Vagina (tissue), 2 donors: ENCODE measurements at places on chromosomes 7 and 10. TPM values are rescaled to one million over a fixed set of nuclear protein-coding genes. Genes with fewer than 3 reads are reported as not detected.

DNA sequence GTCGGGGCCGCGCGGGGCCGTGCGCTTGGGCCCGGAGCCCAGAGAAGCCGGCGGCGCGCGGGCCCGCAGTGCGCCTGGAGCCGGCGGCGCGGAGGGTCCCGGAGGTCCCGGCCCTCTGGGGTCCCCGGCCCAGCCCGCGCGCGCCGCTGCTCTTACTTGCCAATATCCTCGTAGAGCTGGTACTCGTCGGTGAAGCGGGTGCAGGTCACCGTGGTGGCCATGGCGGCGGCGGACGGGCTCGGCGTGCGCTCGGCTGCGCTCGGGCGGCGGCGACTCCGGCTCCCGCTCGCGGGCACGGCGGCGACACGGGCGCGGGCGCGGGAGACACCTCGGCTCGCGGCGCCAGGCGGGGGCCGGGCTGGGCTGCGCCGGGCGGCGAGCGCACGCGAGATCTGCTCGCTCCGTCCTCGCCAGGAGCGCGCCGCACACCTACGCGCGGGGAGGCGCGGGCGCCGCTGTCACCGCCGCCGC, at the start of gene CAMK2B:
Gene CAMK2B (minus strand): TSS at position 394 of the 471 bp plus-strand sequence. CDS start 173 bp downstream, at position 221.
- no peak for DNase-seq

DNA sequence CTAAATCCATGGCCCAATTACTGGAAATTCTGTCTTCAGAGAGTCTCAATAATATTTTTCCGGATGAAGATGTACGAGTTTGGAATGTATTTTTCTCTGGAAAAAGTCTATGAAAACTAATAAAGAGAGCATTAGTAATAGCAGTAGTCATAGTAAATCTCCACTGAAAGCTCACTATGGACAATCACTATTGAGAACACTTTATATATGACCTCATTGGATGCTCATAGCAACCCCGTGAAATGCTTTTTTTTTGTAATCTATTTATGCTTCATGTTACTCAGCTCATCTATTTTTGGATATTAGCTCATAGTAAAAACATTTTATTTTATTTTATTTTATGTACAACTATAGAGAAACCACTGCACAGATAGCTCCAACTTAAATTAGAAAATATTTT, 94.3 kb upstream of the MYO3A start:
- DNase-seq: no peak

- DNase-seq: no peak
These were observed 246.6 kb downstream of the XPNPEP1 start for GRCh38 chr10:109676703-109677102.

PNLIPRP3 gene
- total RNA-seq: 2.2 TPM
